ENCODE measurements at places on chromosomes 7 and 10. TPM values are rescaled to one million over a fixed set of nuclear protein-coding genes. Genes with fewer than 3 reads are reported as not detected.
A peak's percentile ranks its signal among the peaks of the same experiment; 100 is the strongest.

GRCh38 chr10:87925570-87925969, 62.1 kb downstream of the PTEN start:
- no peak for DNase-seq

DNA sequence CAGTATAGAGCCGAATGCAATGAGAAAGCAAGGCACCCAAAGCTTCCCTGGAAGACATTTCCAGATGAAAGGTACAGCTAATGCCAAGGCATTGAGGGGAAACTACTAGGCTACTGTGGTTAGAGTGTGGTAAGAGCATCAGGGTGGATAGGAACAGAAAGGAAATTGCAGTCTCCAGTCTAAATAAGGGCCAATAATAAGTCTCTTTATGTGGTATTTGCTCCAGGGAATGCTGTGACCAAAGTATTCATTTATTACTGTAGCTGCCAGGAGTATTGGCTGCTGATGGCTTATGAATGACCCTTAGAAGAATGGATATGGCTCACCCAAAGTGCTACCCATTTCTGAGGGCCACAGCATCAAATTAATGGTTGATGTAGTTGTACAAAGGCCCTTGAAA, 30.1 kb upstream of the POT1 start:
- no peak for DNase-seq

DNA sequence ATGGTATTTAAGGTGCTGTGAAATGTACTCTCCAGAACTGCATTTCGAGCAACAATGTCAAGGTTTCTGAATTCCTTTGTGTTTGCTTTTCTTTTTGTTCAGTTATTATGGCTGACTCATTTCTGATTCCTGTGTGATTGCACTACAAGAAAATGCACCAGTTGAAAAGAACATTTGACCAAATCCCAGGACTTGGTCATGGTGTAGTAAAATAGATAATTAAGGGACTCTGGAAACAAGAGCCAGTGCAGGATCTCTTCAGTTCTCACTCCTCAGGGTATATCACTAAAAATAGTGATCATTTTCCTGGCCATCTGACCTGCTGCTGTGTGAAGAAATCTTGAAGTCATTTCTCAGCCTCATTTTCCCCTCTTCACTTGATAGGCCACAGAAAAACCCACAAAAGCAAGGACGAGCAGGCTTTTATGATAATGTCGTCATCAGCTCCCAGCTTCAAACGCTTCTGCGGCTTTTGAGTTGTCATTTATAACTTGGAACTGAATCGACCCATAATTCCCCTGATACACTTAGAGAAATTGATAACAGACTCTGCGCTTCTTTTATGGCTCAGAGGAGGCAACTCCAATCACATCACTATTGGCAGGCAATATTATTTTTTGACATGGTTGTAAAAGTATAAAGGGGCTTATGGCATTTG, 274.7 kb downstream of the HDAC9 start:
- no peak for DNase-seq

- DNase-seq = no peak
These were observed 41.1 kb downstream of the GARS1 start for GRCh38 chr7:30635798-30636197.

- peak; percentile 70 for DNase-seq
These were observed 39.9 kb downstream of the PDLIM1 start for GRCh38 chr10:95250856-95251255.

GRCh38 chr7:15916681-15917380, 230.3 kb upstream of the MEOX2 start:
- no peak for DNase-seq

GRCh38 chr7:151552352-151553028, 32.8 kb upstream of the RHEB start:
- DNase-seq = peak; percentile 91

DNA sequence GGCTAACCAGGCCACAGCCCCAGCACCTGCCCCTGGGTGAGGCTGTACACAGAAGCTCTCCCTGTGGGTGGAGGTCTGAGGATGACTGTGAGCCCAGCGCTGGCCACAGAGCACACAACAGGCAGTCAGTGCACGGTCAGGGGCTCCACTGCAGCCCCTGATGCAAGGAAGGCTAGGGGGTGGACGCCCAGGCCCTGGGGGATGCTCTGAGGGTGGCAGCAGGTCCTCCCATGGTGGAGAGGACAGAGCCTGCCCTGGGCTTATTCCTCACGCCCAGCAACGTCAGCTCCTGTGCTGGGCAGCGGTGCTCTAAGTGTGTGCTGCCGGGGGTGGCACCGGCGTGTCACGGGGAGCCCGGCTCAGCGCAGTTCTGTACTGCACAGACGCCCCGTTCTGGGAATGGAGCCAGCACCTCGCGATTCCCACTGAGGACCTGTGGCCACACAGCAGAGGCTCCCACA, 223.2 kb downstream of the MAD1L1 start:
- no peak for DNase-seq

GRCh38 chr7:114715907-114716306, 206.0 kb upstream of the MDFIC start:
- no peak for DNase-seq

GRCh38 chr7:79653136-79653631, 199.7 kb upstream of the MAGI2 start:
- no peak for DNase-seq

The HDAC9 gene
- 63.0 TPM for total RNA-seq

The ZNF727 gene
- 2.3 TPM for total RNA-seq

Measured in esophagus muscularis mucosa (tissue), 4 donors.